Muscle of leg (tissue), 16 donors: ENCODE measurements at places on chromosomes 11 and 22. TPM values are rescaled to one million over a fixed set of nuclear protein-coding genes. Genes with fewer than 3 reads are reported as not detected.

The SMTNL1 gene
- 143 TPM for total RNA-seq

The ANGPTL5 gene
- 9.4 TPM for total RNA-seq

The CDC42BPG gene
- total RNA-seq: 0.35 TPM

The SCN2B gene
- 4.2 TPM for total RNA-seq

- peaks cover 48% of the 10 kb centered on the region for H3K36me3 ChIP-seq
- DNase-seq: no peak
- H3K4me3 ChIP-seq: no peak overlapping the region
- peaks cover 2% of the 10 kb centered on the region for H3K27me3 ChIP-seq
- H3K4me1 ChIP-seq: peaks cover 44% of the 10 kb centered on the region
These were observed 10.4 kb upstream of the FXYD2 start for GRCh38 chr11:117834838-117835443.

DNA sequence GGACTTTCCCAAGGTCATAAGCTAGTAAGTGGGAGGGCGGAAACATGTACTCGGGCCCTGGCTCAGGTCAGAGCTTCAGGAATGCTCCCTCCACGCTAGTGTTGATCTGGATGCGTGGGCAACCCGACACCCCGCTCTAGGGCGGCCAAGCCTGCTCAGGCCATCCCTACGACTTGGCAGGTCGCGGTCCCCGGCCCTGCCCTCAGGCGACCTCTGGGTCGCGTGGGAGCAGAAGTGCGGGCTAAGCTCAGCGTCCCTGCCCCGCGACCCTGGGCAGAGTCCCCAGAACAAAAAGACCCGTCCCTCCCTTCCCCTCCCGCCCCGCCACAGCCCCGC lies 781 bp upstream of the TEF start:
- no peaks in the 10 kb centered on the region for H3K27me3 ChIP-seq
- H3K4me1 ChIP-seq: peaks cover 23% of the 10 kb centered on the region
- H3K4me3 ChIP-seq: peak overlapping the region; percentile 56
- peak; percentile 90 for DNase-seq
- H3K27ac ChIP-seq: peak overlapping the region; percentile 97
- H3K36me3 ChIP-seq: peaks cover 3% of the 10 kb centered on the region

- H3K4me1 ChIP-seq: no peaks in the 10 kb centered on the region
- H3K4me3 ChIP-seq: no peak overlapping the region
- peak; percentile 5 for DNase-seq
- H3K27me3 ChIP-seq: no peaks in the 10 kb centered on the region
- no peak overlapping the region for H3K27ac ChIP-seq
- H3K36me3 ChIP-seq: no peaks in the 10 kb centered on the region
These were observed 457.0 kb downstream of the NTM start for GRCh38 chr11:131827430-131827829.

DNA sequence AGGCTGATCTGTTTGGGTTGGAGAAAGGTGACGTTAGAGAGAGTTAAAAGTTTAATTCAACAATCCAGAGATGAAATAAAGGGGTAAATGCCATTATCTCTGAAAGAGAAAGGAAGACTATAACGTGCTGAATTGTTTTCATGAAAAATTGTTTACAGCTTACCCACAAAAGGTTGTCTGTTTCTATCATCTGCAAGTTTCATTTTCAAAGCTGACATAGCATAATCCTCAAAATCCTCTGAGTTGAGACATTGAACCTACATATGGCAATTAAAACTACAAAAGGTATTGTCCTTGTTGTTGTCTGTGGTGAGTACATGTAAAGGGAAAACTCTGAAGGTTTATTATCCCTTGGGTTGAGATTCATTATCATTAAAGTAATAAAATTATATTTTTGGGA lies 569.9 kb downstream of the LUZP2 start:
- no peaks in the 10 kb centered on the region for H3K4me1 ChIP-seq
- H3K27me3 ChIP-seq: no peaks in the 10 kb centered on the region
- no peak overlapping the region for H3K27ac ChIP-seq
- DNase-seq: no peak
- H3K36me3 ChIP-seq: no peaks in the 10 kb centered on the region
- H3K4me3 ChIP-seq: no peak overlapping the region

GRCh38 chr11:71206186-71206585 lies 46.2 kb downstream of the SHANK2 start:
- H3K27me3 ChIP-seq: peaks cover 10% of the 10 kb centered on the region
- no peaks in the 10 kb centered on the region for H3K36me3 ChIP-seq
- peaks cover 18% of the 10 kb centered on the region for H3K4me1 ChIP-seq
- H3K27ac ChIP-seq: no peak overlapping the region

DNA sequence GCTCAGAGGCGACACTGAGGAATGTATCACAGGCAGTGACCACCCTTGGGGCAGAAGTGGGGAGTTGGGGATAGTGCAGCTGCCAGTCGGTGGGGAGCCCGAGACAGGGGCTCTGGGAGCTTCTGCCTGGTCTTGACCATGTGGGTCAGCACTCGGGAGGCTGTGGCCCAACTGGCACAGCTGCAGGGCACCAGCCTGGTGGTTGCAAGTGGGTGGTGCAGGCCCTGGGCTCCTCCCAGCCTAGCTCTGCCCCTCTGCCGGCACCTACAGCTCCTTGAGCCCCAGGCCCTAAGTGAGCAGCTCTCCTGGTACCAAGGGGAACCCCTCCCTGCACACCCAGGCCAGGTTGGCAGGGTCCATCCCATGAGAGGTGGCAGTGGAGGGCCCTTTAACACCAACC lies 12.6 kb upstream of the RASL10A start:
- DNase-seq: no peak
- peak overlapping the region; percentile 42 for H3K27ac ChIP-seq
- H3K36me3 ChIP-seq: peaks cover 55% of the 10 kb centered on the region
- no peaks in the 10 kb centered on the region for H3K27me3 ChIP-seq
- H3K4me1 ChIP-seq: peaks cover 58% of the 10 kb centered on the region

- H3K4me3 ChIP-seq: no peak overlapping the region
- H3K27me3 ChIP-seq: peaks cover 2% of the 10 kb centered on the region
- H3K36me3 ChIP-seq: no peaks in the 10 kb centered on the region
- H3K4me1 ChIP-seq: no peaks in the 10 kb centered on the region
- no peak for DNase-seq
These were observed 130.5 kb downstream of the MORC2 start for GRCh38 chr22:30838111-30838510.

DNA sequence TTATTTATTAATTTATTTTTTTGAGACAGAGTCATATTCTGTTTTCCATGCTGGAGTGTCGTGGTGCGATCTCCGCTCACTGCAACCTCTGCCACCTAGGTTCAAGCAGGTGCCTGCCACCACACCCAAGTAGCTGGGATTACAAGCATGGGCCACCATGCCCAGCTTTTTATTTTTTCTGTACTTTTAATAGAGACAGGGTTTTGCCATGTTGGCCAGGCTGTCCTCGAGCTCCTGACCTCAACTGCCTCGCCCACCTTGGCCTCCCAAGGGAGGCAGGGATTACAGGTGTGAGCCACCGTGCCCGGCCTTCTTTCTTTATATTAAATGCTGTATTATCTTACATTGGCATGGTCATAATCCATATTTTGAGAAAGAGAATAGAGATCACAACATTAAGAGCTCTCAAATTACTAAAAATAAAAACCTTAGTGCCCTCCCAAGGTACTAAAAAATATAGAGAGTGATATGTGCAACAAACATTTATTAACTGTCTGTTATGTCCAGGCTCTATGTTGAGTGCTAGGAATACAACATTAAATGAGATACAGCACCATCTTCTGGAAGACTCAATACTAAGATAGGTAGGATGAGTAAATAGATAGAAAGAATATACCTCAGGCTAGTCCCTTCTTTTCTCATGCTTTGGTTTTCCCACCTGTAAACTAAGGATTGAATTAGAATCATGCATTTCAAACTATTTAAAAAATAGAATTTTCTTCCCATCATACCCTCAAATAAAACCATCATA lies 84.1 kb downstream of the BBOX1 start:
- H3K27ac ChIP-seq: no peak overlapping the region
- no peak overlapping the region for H3K4me3 ChIP-seq
- H3K27me3 ChIP-seq: no peaks in the 10 kb centered on the region
